ENCODE measurements at places on chromosomes 13 and 19.

GRCh38 chr13:26584713-26585112, 27.2 kb downstream of the WASF3 start:
- no peak for DNase-seq

GRCh38 chr19:3278294-3278693, 53.8 kb downstream of the CELF5 start:
- no peak for DNase-seq

DNA sequence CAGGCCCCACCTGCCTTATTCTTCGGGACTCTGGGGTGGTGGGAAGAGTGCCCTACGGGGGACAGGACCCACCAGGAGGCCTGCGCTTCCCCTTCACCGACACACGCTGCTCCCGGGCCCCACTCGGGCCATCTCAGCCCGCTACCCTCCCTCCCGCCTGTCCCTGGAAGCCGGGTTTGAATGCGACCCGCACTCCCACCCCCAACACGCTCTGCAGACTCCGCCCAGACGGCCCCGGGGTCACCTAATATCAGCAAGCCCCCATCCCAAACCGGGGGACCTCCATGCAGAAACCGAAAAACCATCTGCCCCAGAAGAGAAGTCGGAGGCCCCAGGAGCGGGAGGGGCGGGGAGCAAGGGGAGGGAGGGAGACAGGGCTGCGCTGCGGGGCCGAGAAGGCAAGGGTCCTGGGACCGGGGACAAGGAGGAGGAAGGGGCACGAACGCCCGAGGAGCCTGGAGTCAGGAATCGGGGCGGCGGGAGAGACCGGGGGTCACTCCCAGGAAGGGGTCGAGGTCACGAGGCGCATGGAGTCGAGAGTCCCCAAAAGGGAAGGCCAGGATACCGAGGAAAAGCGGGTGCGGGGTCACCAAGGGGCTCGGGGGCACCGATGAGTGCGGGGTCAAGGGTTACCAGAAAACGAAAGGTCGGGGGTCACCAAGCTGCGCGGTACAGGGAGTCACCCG, 766 bp downstream of the SBNO2 start:
- DNase-seq: peak; percentile 54

DNA sequence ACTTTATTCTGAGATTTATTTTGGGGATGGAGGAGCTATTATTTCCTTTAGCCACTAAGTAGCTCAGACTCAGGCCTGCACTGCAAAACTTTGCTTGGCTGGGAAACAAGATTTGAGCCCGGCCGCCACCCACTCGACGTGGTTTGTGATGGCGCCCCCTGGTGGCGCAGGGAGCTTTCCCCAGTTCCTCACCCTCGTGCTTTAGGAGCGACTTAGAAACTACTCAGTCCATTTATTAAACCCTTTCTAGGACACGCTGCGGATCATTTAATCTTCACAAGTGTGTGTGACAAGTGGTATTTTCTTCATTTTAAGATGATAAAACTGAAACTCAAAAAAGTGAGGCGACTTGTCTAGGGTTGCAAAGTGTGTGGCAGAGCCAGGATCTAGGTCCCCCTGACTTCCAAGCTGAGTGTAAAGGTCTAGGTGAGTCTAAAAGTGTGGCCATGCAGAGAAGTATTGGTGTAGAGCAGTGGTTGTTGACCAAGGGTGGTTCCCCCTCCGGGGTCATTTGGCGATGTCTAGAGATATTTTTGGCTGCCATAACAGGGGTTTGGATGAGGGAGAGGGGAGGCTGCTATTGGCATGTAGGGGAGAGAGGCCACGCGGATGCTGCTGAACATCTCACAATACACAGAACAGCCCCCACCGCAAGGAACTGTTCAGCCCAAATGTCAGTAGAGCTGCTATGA, 2.2 kb downstream of the CXCL17 start:
- peak; percentile 82 for DNase-seq

- no peak for DNase-seq
Observed at GRCh38 chr13:58239774-58240268, 608.3 kb downstream of the PCDH17 start.

- DNase-seq: no peak
Observed at GRCh38 chr13:108911807-108912206, 282.4 kb downstream of the MYO16 start.

GRCh38 chr13:52371736-52372247, 34.2 kb downstream of the THSD1 start:
- DNase-seq: no peak

- no peak for DNase-seq
Observed at GRCh38 chr13:37923236-37923635, 53.7 kb upstream of the TRPC4 start.

DNA sequence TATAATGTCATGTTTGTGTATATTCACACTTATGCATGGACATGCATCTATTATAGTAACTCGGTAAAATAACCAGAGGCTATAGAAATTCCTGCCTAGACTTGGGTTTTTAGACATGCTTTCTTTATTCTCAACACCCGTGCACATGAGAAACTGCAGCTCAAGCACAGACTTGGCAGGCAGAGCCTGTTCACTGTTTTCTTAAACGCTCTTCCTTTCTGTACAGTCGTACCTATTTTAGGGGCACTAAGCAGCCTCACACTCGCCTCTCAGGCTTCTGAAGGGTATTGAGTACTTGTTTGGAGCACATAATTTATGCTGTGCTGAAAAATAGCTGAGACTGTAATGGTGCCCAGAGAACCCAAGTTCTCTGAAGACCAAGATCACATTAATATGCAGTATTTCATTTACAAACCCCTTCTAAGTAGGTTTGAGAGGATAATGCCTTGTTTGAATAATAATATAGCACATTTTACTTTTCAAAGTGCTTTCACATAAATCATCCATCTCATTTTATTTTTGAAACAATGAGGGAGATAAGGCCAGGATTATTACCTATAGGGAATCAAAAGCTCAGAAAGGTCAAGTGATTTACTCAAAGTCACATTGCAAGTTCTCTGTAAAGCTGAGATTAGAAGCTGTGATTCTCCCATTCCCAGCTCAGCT, 429.9 kb downstream of the SPRY2 start:
- DNase-seq: no peak

- no peak for DNase-seq
Observed at GRCh38 chr13:112142401-112142930, 75.5 kb downstream of the SOX1 start.

DNA sequence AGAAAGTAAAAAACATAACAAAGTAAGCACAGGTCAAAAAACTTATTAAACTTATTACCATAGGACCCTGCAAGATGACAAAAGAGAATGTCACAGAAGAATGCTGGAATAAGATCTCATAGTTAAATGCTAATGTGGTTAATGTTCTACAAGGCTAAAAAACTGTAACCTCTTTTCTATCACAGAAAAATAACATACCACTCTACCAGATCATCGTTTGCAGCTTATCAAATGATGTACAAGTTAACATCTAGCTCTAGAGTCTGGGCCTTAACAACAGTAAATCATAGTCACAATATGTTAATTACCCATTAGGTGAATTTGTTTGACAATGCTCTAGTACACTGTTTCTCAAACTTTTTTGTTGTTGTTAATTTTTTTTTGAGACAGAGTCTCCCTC, 53.0 kb downstream of the NUFIP1 start:
- DNase-seq: no peak

DNA sequence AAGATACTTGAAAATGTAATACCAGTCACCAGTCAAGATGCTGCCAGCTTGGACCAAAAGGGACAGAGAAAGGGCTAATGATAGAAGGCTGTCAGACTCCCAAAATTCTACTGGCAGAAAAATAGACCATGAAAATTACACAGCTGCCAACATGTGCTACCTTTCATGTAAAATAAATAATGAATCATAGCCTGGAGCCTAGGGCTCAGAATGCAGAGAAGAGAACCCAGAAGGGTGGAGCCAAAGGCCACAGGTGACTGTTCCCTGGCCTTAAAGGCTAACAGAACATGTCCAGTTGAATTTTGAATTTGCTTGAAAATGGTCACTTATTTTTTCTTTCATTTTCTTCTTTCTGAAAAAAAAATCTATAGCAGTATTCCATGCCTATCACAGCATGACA, 1827.0 kb upstream of the MIR17HG start:
- DNase-seq: no peak

DNA sequence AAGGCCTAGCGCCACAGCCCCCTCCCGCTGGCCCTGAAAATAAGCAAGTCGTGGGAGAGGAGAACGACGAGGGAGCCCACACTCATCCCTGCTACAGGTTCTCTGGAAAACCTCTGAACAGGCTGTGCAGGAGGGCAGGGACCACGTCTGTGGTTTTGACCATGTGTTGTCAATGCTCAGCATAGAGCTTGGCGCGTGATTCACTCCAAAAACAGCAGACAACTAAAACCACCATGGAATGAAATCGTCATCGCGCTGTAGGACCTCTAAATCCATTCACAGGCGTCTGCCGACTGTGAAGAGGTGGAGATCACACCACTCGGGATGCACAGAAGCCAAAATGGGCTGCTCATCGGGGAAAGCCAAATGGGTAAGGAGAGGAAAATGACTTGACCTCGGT, 121.3 kb downstream of the COL4A1 start:
- DNase-seq: no peak

GRCh38 chr19:40416918-40417642, 3.9 kb upstream of the PRX start:
- no peak for DNase-seq

- DNase-seq: no peak
Observed at GRCh38 chr13:43470610-43471009, 316.2 kb downstream of the ENOX1 start.

GRCh38 chr13:110916301-110917142, 1.7 kb upstream of the ANKRD10 start:
- no peak for DNase-seq

DNA sequence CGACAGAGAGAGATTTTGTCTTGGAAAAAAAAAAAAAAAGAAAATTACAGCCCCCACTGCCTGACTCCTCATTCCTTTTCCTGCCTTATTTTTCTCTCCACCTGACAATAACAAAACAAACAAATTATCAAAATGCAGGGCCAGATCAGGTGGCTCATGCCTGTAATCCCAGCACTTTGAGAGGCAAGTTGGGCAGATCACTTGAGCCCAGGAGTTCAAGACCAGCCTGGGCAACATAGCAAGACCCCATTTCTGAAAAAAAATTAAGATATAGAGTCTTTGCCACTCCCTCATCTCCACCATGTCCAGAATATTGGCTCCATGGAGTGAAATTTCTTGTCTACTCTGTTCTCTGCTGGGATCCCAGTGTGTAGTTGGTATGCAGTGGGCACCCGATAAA, 7.2 kb downstream of the CERS4 start:
- no peak for DNase-seq

DNA sequence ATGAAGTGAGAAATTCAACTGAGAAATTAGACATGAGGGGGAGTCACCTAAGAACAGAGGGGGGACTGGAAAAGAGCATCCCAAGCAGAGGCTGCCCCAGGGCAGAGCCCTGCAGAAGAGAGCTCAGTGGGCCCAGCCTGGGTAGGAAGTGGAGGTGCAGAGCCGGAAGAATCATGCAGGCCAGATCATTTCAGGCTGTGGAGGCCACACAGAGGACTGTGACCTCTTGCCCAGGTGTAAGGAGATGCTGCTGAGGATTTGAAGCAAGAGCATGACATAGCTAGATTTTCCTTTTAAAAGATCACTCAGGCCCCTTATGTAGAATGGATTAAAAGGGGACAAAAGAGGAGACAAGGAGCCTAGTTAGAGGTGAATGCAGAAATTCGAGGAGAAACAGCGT, 63.9 kb upstream of the SPATA13 start:
- DNase-seq: no peak

DNA sequence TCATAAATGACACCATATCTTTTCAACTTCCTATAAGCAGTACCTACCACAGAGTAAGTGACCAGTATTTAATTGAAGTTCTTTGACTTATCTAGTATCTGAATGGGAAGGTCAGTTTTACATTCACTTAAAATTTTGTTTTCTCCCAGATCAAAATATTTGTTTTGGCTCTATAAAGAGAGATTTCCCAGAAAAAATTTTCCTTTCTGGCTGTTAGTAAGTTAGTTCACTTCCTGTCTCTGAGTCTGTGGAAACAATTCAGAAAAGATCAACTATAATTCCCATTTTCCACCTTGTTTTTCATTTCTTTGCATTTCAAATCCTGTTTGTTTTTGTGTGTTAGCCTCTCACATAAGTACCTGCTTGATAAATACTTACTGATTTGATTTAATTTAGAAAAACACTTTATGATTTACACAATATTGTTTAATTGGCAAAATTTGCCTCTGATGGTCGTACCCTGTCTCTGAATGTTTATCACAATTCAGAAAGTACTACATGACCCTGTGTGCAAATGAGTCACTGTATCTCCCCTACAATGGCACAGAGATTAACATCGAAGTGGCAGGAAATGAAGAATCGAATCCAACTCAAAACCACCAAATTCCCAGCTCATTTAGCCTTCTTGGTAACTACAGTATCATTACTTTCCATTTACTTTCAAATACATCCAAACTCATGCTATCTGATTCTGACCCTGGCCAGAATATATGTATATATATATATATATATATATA, 15.4 kb upstream of the MED4 start:
- no peak for DNase-seq

- DNase-seq: no peak
Observed at GRCh38 chr19:16035601-16036297, 40.5 kb upstream of the TPM4 start.

- no peak for DNase-seq
Observed at GRCh38 chr13:30377312-30377685, 45.0 kb upstream of the UBE2L5 start.

DNA sequence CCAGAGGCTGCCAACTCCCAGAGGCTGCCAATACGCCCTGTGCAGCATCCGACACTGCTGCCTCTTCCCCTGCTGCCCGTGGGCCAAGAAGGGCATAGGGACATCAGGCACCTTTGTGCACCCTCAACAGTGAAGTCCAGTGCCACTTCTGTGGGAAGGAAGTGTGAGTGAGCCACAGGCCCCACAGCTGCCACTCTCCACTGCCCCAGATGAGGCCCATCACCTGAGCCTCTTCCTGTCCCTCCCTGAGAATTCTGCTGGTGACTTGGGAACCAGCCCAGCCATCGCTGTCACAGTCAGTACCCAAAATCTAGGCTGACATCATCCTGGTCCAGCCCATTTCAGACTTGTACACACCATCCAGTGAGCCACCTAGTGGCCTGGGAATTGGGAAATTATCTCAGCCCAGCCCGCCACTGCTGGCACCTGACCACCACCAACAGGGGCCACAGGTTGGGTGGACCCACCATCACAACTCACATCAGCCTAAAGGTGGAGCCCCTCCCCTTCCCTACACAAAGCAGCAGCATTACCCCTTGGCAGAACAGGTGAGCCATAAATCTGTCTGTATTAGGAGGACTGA, 733.9 kb upstream of the KLHL1 start:
- no peak for DNase-seq

DNA sequence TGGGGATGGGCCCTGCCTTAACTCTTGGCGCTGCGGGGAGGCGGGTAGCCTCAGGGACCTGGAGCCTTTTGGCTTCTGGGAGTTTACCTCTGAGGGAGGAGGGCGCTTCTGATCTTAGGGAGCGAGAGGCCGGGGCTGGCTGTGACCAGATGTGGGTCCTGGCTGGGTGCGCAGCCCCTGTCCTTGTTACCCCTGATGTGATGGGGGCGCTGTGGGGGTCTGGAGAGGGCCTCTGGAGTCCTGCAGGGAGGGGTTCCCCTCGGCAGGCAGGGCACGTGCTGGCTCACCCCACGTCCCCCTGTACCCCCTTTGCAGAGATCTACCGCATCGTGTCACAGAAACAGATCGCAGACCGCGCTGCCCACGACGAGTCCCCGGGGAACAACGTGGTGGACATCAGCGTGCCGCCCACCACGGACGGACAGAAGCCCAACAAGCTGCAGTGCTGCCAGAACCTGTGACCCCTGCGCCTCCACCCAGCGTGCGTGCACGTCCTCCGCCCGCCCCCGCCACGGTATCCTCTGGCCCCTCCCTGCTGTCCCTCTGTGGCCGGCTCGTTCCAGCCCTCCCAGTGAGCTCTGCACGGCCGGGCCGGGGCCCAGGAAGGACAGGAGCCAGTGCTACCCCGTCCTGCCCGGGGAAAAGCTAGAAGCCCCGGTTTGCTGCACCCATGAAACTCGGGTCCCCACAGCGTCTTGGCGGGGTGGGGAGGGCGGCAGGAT, 9.8 kb upstream of the MARCHF2 start:
- DNase-seq: no peak
